Skeletal muscle cell (primary cell): ENCODE measurements at places on chromosomes 13 and 19.

- DNase-seq, result no peak
Observed at GRCh38 chr13:99646866-99647595, 145.8 kb downstream of the TM9SF2 start.

- no peak for DNase-seq
Observed at GRCh38 chr13:27662738-27663470, 41.2 kb downstream of the POLR1D start.

DNA sequence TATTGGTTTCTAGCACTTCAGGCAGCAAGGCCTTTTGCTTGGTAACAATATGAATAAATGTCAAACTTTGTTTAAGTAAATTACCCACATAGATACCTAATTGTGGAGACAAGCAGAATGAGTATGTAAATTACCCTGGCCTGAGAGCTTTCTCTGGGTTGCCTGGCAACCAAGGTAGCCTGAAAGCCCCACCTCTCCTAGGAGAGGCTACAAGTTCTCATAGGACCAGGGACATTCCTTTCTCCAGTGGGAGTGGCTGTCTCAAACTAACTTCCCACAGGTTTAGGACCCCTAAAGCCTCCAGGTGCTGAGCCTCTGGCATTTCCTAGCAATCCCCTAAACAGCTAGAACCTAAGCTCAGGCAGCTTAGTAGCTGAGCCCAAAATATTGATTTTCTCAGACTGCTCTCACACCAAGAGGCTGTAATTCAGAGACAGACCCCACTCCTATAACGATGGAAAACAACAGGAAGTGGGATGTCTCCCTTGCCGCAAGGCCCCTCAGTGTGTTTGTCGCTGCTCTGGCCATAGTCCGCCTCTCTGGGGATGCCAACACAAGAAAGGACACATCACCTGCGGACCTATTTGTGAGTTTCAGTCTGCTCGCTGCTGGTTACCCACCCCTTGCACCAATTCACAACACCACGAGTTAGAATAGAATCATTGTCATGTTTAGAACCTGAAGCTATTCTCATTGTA, 207.3 kb downstream of the DLEU7 start:
- no peak for DNase-seq

DNA sequence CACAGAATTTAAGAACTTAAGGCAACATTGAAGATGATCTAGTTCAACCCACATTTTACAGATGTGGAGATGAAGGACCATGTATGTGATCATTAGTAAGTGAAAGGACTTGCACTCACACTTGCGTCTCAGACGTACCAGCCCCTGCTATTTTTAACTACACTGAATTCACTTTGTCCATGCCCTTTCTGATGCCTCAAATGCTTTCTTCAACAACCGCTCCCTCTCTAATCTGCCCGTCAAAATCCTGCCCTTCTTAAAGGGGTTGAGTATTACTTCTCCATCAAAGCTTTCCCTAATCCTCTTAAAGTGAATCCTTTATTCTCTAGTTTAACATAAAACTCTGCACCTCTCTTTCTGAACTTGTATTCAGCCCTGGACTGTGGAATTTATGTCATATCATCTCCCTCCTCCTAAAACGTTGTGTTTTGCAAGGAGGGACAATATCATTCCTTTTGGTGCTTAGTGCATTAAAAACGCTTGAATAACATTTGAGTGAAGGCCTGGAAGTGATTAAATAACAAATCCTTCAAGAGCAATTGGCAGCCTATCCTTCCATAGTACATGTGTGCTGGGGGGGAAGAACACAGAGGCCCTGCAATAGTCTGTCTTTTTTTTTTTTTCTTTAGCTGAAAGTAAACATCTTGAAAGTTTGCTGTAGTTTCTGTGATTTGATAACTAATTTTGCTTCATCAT, 493.3 kb downstream of the LMO7 start:
- DNase-seq, result no peak

DNA sequence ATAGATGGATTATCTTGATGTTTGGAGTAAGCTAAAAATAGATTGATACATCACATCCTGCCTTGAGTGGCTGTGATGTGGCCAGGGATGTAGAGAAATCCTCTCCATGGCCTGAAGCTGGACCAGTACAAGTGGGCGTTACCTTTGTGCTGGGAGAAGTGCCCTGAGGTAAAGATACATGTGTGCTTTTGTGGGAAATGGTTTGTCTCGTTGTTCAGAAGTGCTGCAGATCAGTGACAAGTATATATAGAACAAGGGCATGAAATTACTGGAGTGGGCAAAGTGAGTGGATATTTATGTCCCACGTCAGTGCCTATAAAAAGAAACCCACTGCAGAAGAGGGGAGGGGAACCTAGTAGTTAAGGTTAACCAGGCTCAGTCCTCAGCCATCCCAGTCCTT, 12.2 kb upstream of the ZNF304 start:
- DNase-seq, result no peak

DNA sequence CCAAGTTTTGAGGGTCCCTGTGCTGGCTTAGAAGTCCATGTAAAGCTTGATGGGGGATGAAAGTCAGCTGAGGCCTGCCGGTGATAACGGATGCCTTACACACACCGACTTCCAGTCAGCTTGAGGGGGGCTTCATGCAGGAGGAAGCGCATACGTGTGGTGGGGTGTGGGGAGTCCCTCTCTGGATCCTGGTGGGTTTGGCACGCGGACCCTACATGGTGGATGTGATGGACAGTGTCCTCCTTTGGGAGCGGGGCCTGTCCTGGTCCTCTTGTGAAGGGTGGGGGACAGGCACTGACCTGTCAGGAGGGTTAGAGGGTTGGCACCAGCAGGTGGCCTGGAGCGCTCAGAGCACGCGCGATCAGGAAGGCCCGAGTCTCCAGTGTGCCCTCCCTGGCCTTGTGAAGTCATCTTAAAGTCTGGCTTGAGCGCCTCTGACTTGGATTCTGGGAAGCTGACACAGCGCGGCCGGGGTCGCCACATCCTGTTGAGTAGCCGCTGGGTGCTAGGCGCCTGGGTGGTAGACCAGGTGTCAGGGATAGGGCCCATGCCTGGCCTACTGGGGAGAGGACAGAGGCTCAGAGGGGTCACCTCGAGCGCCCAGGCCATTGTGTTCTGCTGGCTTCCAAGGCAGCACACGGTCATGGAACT, 2.9 kb downstream of the DAZAP1 start:
- DNase-seq, result no peak

- no peak for DNase-seq
Observed at GRCh38 chr13:67440236-67440975, 210.3 kb upstream of the PCDH9 start.

DNA sequence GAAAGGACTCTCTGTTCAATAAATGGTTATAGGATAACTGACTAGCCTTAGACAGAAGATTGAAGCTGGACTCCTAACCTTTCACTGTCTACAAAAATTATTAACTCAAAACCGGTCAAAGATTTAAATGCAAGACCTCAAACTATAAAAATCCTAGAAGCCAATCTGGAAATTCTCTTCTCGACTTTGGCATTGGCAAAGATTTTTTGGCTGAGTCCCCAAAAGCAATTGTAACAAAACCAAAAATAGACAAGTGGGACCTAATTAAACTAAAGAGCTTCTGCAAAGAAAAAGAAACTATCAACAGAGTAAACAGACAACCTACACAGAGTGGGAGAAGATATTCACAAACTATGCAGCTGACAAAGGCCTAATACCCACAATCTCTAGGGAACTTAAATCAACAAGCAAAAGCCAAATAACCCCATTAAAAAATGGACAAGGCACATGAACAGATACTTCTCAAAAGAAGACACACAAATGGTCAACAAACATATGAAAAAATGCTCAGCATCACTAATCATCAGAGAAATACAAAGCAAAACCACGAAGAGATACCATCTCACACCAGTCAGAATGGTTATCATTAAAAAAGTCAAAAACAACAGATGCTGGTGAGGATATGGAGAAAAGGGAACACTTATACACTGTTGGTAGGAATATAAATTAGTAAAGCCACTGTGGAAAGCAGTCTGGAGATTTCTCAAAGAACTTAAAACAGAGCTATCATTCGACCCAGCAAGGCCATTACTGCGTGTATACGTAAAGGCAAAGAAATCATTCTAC, 266.3 kb downstream of the DNAJC15 start:
- DNase-seq, result no peak

DNA sequence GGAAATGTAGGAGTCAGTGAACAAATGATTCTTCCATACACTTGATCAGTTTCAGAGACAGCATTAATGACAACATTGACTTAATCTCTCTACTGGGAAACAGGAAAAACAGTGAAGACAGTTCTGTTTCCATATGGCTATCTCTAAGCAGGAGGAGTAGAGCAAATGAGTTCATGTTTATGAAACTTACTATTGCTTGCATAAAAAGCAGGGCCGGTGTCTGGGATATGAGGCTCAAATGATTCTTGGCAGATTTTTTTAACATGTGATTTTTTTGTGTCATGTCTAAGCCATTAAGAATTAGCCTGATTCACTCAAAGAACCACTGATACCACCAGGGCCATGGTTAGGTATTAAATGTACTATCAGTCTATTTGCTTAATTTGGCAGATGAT, 141.9 kb downstream of the SLC7A1 start:
- DNase-seq, result no peak

DNA sequence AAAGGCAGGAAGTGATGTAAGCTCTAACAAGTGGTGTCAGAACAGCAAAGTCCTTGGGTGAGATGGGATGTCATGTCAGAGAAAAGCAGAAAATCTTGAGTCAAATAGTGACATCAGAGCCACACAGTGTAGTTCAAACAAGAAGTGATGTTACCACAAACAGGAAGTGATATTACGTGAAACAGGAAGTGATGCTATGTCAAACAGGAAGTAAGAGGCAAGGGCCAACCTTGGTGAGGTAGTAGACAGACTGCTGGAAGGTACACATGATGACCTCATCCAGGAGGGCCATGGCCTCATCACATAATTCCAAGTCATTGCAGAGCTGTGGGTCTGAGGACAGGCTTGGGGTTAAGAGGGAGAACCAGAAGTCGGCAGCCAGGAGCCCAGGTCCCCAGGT, 7.0 kb upstream of the MAMSTR start:
- DNase-seq, result no peak

- DNase-seq, result peak; percentile 22
Observed at GRCh38 chr13:43908156-43909126, 28.7 kb downstream of the LACC1 start.

DNA sequence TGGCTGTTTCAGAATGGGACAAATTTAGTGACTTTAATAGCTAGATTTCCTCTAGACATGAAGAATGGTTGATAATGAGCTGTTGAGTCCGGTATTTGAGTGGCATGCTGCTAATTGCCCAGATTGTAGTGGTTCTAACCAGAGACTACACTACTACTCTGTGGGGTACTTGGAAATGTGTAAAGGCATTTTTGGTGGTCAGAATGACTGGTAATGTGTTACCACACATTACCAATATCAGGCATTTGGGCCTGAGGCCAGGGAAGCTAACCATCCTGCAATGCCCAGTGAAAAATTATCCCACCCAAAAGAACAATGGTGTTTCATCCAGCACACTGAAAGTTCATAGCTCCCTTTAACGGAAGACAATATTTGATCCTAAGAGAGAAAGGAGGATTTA, 17.5 kb upstream of the N4BP2L1 start:
- no peak for DNase-seq

GRCh38 chr19:35908010-35908441, at the start of gene TYROBP:
TYROBP (minus strand) TSS chr19:35908295; CDS start chr19:35908228, 67 bp downstream.
- DNase-seq, result no peak

DNA sequence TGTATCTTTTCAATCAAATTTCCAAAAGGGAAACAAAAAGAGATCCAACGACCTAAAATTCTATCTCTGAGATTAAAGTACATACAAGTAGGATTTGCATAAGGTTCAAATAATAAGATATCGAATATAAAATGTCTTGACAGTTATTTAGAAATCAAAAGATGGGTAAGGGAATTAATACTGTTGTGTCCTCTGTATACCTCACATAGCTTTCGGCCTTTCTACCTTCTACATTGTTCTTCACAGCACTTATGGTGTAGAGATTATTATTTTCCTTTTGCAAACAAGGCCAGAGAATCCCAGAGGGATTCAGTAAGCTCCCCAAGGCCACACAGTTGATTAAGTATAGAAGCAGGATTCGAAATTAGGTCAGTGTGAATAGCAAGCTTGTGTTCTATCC, 403.6 kb downstream of the SPRY2 start:
- DNase-seq, result no peak

DNA sequence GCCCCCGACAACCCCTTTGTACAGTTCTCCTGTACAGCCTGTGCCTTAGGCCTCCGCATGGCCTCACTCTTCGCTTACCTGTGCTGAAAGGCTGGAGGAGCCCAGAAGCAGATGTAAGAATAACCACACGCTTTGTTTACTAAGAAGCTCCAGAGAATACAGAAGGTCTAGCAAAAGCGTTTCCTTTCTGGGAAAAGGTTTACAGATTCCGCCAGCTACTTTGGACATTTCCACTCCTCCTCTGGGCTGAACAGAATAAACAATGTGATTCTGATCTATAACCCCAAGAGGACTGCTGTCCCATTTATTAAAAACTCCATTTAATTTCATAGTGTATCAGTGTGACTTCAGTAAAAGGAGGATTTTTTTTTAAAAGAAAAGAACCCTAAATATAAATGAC, 339.2 kb downstream of the DNAJC15 start:
- no peak for DNase-seq

DNA sequence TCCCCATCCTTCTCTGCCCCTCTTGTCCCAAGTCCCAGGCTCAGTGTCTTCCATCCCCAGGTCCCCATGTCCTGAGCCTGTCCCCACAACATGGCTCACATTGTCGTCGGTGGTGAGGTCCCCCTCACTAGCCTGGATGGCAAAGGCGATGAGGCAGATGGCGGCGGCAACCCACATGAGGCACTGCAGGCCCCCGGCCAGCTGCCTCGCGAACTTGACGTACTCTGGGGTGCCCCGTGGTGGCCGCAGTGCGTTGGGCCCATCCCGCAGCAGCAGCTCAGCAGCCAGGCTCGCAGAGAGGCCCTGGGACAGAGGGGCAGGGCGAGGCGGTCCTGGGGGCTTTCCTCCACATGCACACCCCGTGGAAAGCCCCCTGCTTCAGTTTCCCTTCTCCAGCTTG, 1.1 kb downstream of the ATP4A start:
- no peak for DNase-seq

DNA sequence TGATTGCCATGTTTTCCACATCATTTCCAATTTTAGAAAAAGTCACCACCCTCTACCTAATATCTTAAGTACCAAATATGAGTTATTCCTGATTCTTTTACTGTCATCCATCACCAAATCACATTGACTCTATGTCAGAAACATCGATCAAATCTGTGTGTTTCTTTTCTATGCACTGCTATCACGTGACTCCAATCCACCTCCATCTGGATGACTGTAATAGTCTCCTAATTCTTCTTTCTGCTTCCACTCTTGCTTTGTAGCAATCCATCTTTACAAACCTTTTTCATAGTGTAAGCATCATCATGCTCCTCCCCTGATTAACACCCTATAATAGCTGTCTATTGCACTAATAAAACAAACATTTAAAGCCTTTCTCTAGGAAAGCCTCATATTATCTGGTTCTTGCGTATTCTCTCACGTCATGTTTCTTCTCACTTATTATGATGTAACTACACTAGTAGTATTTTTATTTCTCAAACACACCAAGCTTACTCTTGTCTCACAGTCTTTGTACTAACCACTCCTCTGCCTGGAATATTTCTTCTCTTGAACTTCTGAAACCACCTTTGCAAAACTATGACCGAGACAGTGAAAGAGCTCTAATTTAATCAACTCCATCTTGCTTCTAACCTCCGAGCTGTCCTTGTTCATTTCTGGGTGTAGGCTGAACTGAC, 10.7 kb upstream of the FPR3 start:
- DNase-seq, result no peak

- no peak for DNase-seq
Observed at GRCh38 chr19:1279782-1280341, 4.5 kb downstream of the FAM174C start.

GRCh38 chr13:75800545-75800944, 164.4 kb downstream of the LMO7 start:
- no peak for DNase-seq
